NCI-H187 (cell line): ENCODE measurements at places on chromosomes 4 and X.

DNA sequence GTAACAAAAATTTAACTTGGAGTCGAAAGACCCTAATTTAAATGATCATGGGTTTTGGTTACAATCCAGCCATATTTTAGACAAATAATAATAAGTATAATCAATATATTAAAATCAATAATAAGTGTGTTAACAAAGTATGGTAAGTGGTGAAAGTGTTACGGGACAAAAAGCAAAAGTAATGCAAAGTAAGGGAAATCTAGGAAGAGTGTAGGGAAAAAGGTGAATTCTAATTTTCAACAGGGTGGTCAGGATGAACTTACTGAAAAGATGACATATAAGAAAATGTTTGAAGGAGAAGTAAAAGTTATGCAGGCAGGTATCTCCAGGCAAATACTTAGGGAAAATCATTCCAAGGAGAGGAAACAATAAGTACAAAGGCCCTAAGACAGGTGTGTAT lies 32.3 kb downstream of the STX18 start:
- no peak for DNase-seq

DNA sequence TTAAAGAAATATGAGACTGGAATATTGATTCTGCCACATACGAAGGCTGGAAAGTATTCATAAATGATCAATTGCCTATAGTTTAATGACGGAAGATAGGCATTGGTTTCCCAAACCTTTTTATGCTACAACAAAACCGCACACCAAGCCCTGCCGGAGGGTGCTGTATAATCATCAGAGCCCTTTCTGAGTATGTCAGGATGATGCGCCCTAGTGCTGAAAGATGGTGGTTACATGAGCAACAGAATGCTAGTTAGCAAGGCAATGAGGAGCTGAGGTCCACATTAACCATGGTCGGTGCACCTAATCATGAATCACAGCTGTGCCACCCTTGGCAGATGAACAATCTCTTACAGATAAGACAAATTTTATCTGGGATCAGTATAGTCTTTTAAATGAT lies 491.1 kb downstream of the PACRGL start:
- no peak for DNase-seq

DNA sequence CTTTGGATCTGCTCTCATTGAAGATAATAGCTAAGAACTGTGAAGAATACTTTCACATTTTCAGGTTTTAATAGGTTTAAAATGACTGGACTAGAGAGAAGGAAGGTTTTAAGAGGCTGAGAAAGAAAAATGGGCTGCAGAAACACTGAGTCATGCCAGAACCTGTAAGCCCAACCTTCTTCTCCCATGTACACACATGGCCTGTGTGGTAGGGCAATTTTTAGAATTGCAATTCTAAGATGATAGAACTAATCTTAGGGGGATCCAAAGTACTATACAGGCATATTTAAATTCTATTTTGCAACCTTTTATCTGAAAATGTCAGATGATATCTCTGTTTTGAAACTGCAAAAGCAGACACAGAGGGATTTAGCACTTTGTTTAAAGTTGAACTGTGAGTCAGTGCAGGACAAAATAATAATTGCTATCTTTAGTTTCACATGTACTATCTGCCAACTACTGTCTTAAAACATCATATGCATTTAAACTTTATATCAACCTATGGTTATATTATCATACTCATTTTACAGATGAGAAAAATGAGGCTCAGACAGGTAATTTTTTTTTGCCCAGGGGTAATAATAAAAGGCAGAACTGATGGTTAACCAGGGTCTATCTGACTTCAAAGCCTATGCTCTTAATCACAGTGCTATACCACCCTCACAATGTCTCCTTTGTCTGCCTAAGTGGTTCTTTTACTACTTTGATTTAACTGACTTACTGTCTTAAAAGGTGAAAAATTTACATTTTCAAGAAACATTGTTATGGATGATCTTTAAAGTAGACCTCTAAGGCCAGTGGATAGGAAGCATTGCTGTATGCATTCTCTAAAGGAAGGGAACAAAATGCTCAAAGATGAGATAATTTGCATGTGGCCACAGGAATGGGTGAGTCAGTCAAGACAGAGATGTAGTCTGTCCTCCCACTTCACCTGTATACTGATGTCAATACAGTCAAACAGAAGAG lies 4.3 kb downstream of the TMPRSS11E start:
- no peak for DNase-seq

DNA sequence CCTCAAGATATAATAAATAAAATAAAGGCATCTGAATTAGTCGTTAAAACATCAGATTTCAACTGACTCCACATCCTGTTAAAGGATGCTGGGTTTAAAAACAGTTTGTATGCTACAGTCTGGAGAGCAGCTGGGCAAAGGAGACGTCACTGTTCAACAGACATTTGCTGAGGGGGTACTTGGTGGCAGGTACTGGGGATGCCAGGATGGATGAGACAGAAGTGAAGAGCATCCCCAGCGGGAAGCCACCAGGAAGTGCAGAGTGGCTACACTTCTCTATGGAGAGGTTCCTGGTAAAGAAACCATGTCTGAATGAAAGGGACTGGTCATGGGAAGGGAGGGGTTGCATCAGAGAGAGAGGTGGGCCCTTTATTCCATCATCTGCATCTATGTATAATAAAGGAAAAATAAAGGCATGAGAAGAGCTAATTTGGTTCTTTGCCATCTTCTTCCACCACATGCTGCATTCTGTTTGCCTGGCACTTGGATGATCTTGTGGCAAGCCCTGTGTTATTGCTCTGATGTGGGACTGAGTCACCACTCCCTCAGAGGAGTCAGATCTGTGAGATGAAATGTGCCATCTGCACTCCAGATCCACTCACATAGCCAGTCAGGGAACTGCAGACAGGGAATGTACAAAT lies 145.0 kb downstream of the SOWAHB start:
- no peak for DNase-seq

- DNase-seq, result no peak
Measured at GRCh38 chrX:134985479-134985878, 5.3 kb upstream of the SMIM10 start.

DNA sequence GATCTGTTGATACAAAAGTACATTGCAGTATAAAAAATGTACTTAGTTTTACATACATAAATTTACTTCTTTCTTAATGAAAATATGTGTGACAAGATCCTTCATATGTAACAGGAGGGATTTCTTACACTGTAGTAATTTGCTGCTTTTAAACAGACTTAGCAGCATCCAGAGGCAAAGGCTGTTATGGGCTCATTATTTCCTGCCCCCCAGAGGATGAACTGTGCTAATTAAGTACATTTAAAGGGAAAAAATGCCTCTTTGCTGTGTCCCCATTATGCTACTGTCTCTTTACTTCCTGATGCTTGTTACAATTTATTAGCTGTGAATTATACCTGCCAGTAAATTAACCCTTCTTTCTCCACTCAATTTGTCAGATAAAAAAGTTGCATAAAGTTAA lies 47.1 kb downstream of the NDST3 start:
- DNase-seq, result no peak

- no peak for DNase-seq
Measured at GRCh38 chrX:103155201-103155600, 59.7 kb upstream of the BEX4 start.

GRCh38 chrX:29851857-29852605 lies 363.3 kb upstream of the MAGEB2 start:
- no peak for DNase-seq

GRCh38 chr4:835148-836002 lies 9.4 kb upstream of the CPLX1 start:
- no peak for DNase-seq

GRCh38 chrX:154602766-154603437 lies 16.2 kb downstream of the CTAG1B start:
- no peak for DNase-seq

- no peak for DNase-seq
Measured at GRCh38 chr4:106365613-106366012, 3.0 kb downstream of the GIMD1 start.

- DNase-seq, result no peak
Measured at GRCh38 chrX:149759824-149760223, 14.0 kb upstream of the HSFX1 start.

DNA sequence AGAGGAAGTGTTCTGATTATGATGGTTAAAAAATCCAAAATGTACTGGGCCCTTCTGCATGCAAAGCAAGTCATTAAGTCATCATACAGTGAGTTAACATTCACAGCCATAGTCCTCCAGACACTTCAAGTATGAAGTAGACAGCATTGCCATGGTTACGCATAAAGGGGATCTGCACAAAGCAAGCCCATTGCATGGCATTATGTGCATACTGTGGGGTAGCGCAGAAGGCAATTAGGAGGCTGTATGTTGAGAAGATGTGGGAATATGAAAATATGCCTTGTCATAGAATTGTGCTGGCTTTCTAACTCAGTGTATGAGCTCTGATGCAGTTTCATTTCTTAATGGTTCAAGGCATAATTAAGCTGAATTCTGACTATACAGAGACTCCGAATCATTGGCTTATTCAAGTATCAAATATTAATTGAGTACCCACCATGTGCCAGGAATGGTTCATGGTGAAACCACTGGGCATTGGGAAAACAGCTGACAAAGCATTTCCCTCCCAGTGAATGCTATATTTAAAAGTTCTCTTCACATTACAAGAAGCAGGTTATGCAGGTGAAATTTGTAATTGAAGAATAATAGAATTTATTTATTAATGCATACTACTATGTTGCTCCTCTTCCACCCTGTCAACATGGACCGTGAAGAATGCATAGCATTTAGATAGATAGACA lies 588.9 kb downstream of the ZNF674 start:
- no peak for DNase-seq

DNA sequence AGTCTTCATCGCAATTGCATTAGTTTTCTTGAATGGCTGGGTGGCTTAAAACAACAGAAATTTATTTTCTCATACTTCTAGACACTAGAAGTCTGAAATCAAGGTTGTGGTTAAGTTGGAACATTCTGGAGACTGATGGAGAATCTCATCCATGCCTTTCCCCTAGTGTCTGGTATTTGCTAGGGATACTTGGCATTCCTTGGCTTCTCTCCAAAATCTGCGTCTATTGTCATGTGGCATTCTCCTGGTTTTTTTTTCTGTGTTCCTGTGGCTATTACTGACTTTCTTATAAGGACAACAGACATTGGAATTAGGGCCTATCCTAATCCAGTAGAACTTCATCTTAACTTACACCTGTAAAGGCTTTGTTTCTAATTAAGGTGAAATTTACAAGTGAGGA lies 272.8 kb upstream of the EPHA5 start:
- no peak for DNase-seq

- DNase-seq, result no peak
Measured at GRCh38 chrX:63657821-63658220, 127.2 kb downstream of the ARHGEF9 start.

DNA sequence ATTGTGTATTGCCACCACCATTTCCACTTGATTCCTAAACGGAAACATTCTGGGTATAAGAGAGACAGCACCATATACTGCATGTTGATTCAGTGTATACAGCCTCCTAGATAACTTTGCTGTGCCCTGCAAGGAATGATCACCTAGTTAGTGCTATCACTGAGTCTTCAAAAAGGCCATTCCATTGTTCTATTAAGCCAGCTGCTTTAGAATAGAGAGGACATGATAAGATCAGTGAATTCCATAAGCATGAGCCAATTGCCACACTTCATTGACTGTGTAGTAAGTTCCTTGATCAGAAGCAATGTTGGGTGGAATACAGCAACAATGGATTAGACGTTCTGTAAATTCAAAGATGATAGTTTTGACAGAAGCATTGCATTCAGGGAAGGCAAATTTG lies 1047.3 kb downstream of the PCDH18 start:
- no peak for DNase-seq
